ENCODE measurements at places on chromosomes 7 and 10.
A peak's percentile ranks its signal among the peaks of the same experiment; 100 is the strongest.

GRCh38 chr7:41051535-41051934 is 651.4 kb downstream of the INHBA start:
- no peaks in the 10 kb centered on the region for H3K4me1 ChIP-seq
- H3K27me3 ChIP-seq = no peaks in the 10 kb centered on the region
- H3K4me3 ChIP-seq = no peak overlapping the region
- H3K27ac ChIP-seq = no peak overlapping the region
- H3K36me3 ChIP-seq = no peaks in the 10 kb centered on the region

DNA sequence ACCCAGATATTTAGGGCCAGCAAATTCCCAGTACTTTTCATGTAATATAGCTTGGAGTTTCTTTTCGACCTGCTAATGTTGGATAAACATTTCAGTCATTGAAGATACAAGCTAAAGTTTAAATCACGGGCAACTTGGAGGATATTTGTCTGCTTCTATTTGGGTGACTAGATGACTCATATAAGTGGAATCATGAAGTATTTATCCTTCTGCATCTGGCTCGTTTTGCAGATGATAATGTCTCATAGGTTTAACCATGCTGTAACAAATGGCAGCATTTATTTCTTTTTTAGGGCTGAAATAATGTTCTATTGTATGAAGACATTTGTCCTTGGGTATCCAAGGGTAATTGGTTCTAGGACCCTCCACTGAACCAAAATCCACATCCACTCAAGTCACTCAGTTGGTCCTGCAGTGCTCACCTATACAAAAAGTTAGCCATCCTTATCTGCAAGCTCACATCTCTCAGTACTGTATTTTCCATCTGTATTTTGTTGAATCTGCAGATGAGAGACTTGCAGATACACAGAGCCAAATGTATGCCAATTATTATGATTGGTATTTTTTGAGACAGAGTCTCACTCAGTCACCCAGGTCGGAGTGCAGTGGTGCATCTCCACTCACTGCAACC is 187.2 kb upstream of the CSTF2T start:
- H3K4me3 ChIP-seq = no peak overlapping the region
- no peaks in the 10 kb centered on the region for H3K36me3 ChIP-seq
- no peaks in the 10 kb centered on the region for H3K4me1 ChIP-seq

- no peaks in the 10 kb centered on the region for H3K36me3 ChIP-seq
- H3K27ac ChIP-seq = no peak overlapping the region
- no peak for DNase-seq
Measured at GRCh38 chr10:104230490-104230889, 1.7 kb downstream of the CFAP43 start.

- H3K27me3 ChIP-seq = no peaks in the 10 kb centered on the region
- peak overlapping the region; percentile 96 for H3K27ac ChIP-seq
- DNase-seq = no peak
- H3K4me1 ChIP-seq = peaks cover 36% of the 10 kb centered on the region
- H3K36me3 ChIP-seq = peaks cover 6% of the 10 kb centered on the region
- H3K4me3 ChIP-seq = peak overlapping the region; percentile 71
Measured at GRCh38 chr7:131328377-131329175, 900 bp downstream of the MKLN1 start.

DNA sequence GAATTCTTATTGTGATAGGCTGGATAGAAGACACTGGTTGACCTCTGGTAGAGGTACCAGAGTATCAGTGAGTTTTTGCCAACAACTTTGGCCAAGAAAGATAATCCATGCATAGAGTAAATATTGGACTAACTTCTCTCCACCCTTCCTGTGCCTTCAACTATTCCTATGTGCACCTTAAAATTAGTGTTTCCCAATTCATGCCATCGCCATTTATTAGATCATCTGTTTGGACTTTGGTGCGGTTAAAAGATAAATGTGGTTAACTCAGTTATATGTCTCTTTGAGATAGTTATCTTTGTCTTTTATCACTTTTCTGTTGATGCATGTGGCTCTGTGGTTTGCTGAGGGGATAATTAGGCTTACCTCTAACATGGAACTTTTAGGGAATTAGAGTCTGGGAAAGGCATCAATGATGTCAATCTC is 4.6 kb downstream of the PAPSS2 start:
- DNase-seq = no peak
- H3K4me3 ChIP-seq = no peak overlapping the region
- H3K36me3 ChIP-seq = no peaks in the 10 kb centered on the region

DNA sequence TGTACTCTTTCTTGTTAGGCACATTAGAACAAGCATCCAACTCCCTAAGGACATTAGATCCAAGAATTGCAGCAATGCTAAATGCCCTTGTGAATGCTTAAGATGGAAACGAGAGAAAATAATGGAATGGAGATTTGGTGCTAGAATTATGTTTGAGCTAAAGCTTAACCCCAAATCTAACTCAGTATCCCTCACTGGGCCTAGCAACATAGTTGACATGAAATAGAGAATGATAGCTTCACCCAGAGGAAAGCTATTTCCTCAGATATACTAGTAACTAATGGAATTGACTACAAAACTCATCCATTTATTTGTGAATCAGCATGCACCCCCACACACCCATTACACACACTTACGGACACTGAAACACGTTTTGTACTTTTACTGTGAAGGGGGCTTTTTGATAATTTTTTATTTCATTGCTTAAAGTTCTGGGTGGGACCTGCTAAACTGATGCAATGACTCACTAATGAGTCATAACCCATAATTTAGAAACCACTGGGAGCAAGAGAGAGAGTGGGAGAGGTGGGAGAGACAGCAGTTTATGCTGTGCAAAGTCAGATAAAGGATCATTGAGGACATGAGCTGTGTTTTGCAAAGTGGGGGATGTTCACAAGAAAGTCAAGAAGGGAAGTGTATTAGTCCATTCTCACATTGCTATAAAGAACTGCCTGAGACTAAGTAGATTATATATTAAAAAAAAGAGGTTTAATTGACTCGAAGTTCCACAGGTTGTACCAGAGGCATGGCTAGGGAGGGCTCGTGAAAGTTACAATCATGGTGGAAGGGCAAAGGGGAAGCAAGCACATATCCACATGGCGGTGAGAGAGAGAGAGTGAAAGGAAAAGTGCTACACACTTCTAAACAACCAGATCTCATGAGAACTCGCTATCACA is 382.7 kb downstream of the SFMBT2 start:
- H3K4me3 ChIP-seq = no peak overlapping the region
- DNase-seq = no peak
- no peaks in the 10 kb centered on the region for H3K36me3 ChIP-seq
- no peaks in the 10 kb centered on the region for H3K27me3 ChIP-seq
- no peak overlapping the region for H3K27ac ChIP-seq

DNA sequence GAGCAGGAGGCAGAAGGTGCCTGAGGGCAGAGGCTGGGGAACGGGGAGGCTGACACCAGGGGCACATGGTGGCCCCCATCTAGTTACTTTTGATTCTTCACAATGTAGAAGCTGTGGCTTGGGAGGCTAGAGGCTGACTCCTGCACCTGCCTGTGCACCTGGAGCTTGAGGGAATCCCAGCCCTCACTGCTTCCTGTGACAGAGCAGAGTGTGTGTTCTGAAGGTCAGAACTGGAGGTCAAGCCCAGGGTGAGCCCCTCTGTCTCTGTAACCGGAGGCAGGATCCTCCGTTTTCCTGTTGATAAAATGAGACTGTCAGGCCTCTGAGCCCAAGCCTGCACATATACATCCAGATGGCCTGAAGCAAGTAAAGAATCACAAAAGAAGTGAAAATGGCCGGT is 124.8 kb downstream of the ACTR3B start:
- no peak overlapping the region for H3K4me3 ChIP-seq
- no peaks in the 10 kb centered on the region for H3K4me1 ChIP-seq
- H3K27me3 ChIP-seq = no peaks in the 10 kb centered on the region
- DNase-seq = no peak

DNA sequence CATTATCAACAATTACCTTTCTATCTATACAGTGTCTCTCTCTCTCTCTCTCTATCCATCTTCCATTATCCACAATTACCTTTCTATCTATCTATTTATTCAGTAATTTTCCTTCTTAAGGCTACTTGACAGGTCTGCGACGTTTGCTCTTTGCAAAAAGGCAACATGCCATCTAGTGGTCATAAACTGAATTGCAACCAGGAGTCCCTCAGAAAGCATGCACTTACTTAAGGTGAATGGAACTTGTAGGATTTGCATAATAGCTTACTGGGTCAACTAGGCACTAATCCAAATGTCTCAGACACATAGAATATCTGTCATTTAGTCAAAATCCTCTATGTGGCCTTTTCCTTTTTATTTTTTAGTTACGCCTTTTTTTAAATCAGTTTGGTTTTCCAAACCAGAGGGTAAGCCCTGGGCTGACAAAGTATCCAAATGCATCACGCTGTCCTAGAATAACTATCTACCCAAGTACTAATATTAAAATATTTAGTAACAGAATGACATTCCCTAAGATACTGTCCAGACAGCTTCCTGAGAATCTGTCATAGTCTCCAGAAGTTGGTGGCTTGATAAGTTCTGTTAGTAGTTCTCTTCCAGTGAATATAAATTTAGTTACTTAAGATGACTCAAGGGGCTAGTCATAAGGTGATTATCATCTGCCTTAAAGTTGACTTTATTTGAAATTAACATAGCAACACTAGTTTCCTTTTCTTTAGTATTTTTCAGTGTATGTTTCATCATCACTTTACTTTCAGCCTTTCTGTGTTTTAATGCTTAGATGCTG is 208.3 kb downstream of the PPP1R3A start:
- H3K27me3 ChIP-seq = no peaks in the 10 kb centered on the region
- no peak overlapping the region for H3K27ac ChIP-seq
- H3K36me3 ChIP-seq = no peaks in the 10 kb centered on the region
- DNase-seq = peak; percentile 51

DNA sequence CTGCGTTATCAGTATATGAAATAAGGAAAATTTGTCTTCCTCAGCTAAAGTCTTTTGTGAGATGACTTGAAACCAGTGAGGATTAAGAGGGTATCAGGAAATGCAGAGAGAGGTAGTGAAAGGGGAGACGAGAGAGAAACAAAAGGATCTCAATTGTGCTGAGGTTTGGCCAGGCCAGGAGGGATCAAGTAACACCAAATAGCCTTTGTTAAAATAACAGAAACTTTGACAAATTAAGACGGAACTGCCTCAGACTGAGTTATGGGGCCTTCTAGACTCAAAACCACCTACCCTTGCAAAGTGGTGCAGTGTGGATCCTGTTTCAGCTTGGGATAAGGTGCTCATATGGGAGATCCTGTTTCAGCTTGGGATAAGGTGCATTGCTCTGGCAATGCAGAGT is 263.1 kb downstream of the CREB5 start:
- H3K27ac ChIP-seq = no peak overlapping the region
- no peak for DNase-seq
- H3K27me3 ChIP-seq = no peaks in the 10 kb centered on the region

DNA sequence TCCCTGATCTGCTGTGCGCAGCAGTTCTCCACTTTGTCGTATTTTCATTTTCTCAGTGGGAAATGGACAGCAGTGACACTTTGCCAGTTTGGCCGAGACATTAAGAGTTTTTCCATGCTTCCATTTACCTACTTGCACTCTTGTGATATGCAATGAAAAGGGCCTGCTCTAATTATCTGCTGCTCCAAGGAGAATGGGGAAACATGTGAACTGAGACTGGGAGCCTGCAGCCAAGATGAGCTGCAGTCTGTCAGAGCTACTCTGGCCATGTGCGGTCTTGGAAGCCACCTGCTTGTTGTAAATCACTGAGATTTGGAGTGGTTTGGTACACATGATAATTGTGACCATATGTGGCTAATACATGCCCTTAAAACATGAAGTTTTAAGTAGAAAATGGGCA is 586.6 kb upstream of the POT1 start:
- no peaks in the 10 kb centered on the region for H3K4me1 ChIP-seq
- H3K36me3 ChIP-seq = no peaks in the 10 kb centered on the region
- H3K4me3 ChIP-seq = no peak overlapping the region
- no peak overlapping the region for H3K27ac ChIP-seq
- no peaks in the 10 kb centered on the region for H3K27me3 ChIP-seq

- H3K4me1 ChIP-seq = peaks cover 6% of the 10 kb centered on the region
- no peaks in the 10 kb centered on the region for H3K36me3 ChIP-seq
- no peak overlapping the region for H3K4me3 ChIP-seq
Measured at GRCh38 chr10:7000061-7000460, 410.8 kb downstream of the SFMBT2 start.

DNA sequence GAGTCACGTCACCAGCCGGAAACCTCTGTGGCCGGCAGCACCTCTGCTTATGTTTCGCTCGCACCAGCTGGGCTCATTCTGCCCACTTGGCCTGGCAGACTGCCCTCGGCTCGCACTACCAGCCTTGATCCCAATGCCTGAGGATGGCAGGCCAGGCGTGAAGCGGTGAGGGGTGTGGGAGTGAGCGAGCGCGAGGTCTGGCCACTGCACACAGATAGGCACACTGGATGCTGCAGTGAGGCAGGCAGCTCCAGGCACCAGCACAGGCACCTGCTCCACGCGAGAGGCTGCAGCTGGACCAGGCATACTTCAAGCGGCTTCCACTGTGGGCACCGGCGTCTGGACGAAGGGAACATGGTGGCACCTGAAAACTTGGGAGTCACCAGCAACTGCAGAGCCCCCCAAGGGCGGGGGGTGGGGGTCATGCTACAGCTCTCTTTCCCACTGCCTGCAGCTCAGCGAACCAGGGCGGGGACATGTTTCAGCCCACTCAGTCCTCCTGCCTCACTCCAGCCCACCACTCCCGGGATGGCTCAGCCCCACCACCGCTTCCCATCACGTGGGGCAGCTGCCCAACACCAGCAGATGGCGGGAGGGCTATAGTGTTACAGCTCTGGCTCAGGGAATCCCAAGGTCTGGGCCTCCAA is 5.4 kb upstream of the DMTF1 start:
- no peak for DNase-seq
- H3K4me1 ChIP-seq = peaks cover 9% of the 10 kb centered on the region
- H3K27me3 ChIP-seq = no peaks in the 10 kb centered on the region
- no peak overlapping the region for H3K4me3 ChIP-seq
- H3K36me3 ChIP-seq = no peaks in the 10 kb centered on the region

- peaks cover 15% of the 10 kb centered on the region for H3K27me3 ChIP-seq
- DNase-seq = no peak
- no peak overlapping the region for H3K4me3 ChIP-seq
- no peak overlapping the region for H3K27ac ChIP-seq
Measured at GRCh38 chr10:77501846-77502261, 135.8 kb downstream of the KCNMA1 start.

GRCh38 chr7:132560105-132560504 is 16.2 kb downstream of the PLXNA4 start:
- H3K27me3 ChIP-seq = peaks cover 33% of the 10 kb centered on the region
- H3K4me1 ChIP-seq = no peaks in the 10 kb centered on the region
- H3K36me3 ChIP-seq = no peaks in the 10 kb centered on the region
- no peak overlapping the region for H3K27ac ChIP-seq
- no peak for DNase-seq
- no peak overlapping the region for H3K4me3 ChIP-seq

- H3K36me3 ChIP-seq = no peaks in the 10 kb centered on the region
- H3K27ac ChIP-seq = no peak overlapping the region
- no peaks in the 10 kb centered on the region for H3K4me1 ChIP-seq
- H3K27me3 ChIP-seq = no peaks in the 10 kb centered on the region
- DNase-seq = no peak
Measured at GRCh38 chr7:14682910-14683465, 219.6 kb downstream of the DGKB start.
